ENCODE measurements at places on chromosomes 1 and 21.

DNA sequence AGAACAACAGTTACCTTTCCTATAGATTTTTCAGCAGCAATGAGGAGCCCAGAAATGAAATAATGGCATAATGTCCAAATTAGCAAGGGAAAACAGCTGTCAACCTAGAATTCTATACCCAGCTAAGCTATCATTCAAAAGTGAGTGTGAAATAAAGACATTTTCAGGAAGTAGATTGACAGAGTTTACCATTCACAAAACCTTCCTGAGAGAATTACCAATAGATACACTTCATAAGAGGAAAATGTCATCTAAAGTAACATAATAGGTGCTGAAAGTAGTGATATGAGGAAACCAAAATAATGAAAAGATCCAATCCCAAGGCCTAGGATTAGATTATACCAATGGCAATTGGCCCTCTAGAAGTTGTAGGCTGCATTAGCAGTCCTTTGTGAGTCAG, 34.6 kb downstream of the OBSCN start:
- DNase-seq: no peak

GRCh38 chr1:118100686-118101514, 84.1 kb downstream of the SPAG17 start:
- no peak for DNase-seq

GRCh38 chr21:15063081-15063813, 1.6 kb downstream of the NRIP1 start:
- no peak for DNase-seq

- DNase-seq: no peak
Observed at GRCh38 chr1:6198646-6199297, 623 bp downstream of the RPL22 start.

DNA sequence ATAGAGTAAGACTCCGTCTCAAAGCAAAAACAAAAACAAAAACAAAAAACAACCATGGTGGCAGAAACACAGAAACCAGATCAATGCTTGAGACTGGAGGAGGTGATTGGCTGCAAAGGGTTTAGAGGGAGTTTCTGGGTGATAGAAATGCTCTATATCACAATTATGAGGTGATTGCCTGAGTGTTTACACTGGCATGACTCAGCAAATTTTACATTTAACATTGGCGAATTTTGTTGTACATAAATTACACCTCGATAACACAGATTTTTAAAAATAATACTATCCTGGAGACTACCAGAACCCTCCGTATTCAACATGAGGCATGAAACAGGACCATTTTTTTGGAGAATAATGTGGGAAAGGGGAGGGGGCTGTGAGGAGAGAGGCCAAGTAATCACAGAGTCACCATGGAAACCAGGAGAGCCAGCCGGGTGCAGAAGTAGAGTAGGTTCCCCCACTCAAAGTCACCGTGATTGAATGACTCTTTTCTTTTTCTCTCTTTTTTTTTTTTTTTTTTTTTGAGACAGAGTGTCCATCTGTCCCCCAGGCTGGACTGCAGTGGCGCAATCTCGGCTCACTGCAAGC, 24.3 kb downstream of the HEYL start:
- no peak for DNase-seq

DNA sequence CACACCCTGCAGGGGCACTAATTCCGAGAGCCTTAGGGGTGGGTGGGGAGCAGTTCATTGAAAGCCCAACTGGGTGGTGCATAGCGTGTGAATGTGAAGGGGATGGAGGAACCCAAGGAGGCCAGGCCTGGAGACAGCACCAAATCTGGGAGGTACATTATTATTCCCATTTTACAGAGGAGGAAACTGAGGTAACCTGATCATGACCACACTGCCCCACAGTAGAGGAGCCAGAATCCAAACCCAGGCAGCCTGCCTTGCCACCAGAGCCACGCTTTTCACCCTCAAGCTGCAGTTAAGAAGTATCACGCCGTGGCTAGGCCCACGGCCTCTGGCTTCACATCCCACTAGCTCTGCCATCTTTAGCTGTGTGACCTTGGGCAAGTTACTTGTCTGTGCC, 633 bp upstream of the BSND start:
- no peak for DNase-seq

DNA sequence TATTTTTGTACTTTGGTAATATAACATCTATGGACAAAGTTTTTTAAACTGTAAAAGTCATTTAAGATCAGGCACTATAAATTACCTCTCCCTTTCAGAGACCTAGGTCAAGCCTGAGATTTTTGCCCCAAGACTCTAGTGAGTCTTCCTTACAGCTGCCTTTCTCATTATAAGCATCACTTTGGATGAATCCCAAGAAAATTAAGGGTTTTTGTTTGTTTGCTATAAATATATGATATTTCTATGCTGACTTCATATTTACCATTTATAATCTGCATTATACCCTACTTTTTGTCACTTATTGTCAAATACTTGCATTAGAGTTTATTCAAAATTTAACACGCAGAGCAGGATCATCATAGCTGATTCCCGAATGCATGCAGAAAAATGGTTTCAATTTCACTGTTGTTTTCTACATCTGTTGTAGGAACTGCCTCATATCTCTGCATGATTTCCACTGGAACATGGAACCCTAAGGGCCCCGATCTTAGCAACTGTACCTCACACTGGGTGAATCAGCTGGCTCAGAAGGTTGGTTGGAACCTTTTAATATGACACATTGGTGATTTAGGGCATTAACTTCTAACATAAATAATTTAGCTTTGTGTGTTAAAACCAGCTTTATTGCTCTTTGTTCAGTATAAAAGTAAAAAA, 150.0 kb downstream of the ADGRL2 start:
- no peak for DNase-seq

- no peak for DNase-seq
Observed at GRCh38 chr1:64209221-64209620, 5.8 kb downstream of the UBE2U start.

DNA sequence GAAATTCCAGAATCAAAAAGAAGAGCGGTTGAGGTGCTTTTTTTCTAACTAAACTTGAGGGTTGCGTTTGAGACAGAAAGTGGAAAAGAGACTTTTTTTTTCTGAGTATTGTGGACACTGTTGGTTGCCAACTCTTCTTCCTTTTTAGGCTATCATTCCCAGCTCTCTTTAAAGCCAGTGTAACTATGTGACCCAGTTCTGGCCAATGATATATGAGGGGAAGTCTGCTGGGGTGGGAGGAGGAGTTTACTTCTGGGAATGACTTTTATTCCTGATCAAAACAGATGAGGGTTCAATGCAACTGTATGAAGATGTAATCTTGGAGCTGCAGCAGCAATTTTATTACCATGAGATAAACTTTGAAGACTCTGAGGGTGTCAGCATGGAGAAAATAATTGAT, 17.3 kb upstream of the NMNAT2 start:
- DNase-seq: no peak

DNA sequence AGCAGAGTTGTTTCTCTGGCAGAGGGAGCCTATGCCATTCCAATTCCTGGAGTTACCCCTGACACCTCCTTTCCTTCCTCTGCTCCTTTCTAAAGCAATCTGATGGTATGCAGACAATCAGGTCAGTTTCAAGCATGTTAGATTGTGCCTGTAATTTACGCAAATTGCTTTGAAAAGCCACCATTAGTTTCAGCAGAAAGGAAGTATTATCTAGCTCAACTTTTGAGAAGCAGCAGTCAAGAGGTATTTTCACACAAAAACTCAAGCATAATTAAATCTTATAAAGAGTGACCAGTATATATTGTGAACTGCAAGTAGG, 2.2 kb downstream of the ERRFI1 start:
- DNase-seq: no peak

DNA sequence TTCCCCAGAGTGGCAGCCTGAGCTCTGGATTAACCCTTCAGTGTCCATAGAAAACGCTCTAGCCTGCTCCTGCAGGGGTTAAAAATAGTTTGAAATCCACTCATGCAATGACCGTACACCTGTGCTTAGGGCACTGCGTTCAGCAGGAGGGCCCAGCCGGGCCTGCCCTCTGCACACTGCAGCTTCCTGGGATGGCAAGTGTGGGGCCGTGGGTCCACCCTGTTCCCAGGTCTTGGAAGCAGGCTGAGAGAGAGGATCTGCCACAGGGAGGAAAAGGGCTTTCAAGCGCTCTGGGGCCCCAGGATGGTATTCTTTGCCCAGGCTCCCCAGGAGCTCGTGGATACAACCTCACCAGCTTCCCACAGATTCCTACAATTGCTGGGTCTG, 1.5 kb upstream of the S100B start:
- no peak for DNase-seq

DNA sequence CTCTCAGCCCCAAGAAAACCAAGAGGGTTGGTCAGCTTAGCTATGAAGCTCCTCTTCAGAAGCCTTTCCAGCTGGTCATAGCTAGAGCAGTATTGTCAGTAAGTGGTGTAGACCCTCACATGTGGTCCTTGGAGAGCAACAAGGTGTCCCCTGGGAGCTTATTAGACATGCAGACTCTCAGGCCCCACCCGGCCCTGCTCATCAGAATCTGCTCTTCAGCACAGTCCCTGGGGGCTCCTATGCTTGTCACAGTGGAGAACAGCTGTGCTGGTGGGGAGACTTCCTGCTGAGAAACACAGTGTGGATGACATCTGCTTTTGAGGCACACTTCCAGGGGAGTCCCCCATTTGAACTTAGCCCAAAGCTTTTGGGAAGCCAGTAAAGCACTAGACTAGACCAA, 21.9 kb upstream of the NEK2 start:
- DNase-seq: no peak

GRCh38 chr1:37954316-37954971, 7.6 kb upstream of the INPP5B start:
- no peak for DNase-seq

GRCh38 chr1:58395355-58395754, 151.2 kb downstream of the OMA1 start:
- no peak for DNase-seq

DNA sequence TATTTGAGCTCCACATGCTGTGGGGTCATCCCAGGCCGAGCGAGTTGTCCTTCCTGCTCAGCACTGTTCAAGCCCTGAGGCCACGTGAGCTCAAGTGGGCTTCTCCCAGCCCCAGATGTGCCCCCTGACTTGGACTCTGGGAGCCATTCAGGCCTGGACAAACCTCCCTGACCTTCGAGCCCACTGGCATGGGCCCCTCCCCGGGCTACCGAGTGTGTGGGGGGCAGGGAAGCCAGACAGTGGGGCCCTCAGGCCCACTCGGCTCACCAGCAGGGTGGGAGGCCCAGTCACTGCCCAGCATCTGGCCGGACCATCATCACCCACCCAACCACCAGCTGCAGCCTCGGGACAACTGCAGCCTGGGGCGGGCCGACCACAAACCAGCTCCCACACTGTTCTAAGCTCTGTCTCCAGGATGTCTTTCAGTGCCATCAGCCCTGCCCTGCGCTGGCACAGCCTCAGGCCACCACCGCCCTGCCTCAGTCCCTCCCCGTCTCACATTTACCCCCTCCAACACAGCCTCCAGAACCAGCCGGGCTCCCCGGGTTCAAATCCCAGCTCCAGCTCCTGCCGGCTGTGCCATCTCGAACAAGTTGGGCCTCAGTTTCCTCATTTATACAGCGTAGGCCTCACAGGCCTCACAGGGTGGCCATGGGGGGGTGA, 20.9 kb upstream of the PLEKHG5 start:
- DNase-seq: no peak

DNA sequence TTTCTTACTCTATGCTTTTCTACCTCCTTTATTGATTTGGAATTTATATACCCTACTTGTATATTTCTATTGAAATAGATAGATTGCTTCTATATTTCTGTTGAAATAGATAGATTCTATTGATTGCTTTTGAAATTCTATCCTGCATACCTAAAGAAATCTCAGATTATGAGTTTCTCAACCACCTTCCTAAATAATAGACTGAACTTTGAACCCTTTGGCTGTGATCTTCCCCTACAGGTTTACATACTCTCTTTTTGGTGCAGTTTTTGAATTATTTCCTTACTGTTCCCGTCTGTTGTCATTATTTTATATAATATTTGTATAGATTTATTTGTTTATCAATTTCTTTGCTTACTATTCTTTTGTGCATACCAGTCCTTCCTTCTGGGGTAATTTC, 20.4 kb upstream of the CSF3R start:
- no peak for DNase-seq

GRCh38 chr1:53765657-53766056, 26.7 kb upstream of the GLIS1 start:
- DNase-seq: no peak

- no peak for DNase-seq
Observed at GRCh38 chr21:46048926-46049889, 48.7 kb upstream of the COL6A2 start.

DNA sequence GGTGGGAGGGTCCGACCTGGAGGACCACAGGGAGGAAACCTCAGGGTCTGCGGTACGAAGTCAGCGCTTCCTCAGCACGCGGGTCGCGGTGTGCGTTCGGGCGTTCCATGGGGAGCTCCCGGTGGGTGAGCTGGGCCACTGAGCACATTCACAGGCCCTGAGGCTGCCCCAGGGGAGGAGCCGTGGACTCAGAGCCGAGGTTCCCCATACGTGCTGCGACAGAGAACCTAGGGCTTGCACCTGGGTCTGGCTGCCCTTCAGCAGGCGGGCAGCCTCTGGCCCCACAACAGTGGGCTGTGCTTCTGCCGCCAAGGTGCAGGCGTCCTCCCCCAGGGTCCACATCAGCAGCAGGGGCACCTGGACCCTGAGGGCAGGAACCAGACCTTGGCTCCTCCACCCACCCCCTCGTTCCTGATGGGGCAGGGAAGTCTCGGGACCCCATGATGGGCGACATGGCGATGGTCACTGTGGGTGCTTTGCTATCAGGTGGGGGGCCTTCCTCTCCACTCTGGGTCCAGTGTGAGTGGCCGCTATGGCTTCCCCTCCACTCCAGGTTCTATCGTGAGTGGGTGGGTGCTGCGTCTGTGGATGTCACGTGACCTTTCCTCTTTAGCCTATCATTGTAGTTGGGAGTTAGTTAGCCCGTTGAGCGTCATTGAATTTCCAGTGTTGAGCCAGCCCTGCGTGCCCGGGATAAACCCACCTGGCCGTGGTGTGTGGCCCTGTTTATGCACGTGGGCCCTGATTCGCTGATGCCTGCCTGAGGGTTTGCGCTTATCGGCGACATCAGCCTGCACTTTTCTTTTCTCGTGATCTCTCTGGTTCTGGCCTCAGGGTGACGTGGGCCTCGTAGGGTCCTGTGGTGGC, 27.9 kb downstream of the FTCD start:
- no peak for DNase-seq

DNA sequence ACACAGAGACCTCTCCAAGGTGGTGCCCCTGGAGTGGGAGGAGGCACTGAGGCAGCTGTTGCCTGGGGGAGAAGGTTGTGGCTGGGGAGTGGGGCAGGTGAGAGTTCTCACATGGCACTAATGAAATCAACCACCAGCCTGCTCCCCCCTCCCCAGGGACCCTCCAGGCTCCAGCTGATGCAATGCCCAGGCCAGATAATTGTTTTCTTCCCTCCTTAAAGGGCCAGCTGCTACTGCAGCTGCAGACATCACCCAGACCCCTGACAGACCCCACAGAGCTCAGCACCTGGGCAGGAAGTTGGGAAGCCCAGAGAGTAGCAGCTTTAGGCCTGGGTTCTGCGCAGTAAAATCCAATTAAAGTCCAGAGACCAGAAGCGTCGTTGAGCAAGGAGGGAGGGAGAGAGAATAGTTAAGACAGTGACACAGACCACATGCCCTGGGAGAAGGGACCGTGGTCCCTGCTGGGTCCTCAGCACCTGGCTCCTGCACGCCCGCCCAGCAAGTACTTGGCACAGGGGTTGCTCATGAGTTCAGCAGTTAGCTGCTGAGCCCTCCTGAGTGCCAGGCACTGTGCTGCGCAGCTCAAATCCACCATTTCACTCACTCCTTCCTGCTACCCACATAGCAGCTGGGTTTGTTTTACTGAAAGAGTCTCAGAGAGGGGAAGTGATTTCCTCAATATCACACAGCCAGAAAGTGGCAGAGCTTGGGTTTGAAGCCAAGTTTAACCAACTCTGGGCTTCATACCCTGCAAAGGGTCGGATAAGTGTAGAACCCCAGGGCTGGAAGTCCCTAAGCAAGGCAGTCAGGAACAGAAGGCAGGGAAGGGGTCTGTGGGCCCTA, 1.9 kb downstream of the RIMS3 start:
- no peak for DNase-seq
